Effector memory CD4-positive, alpha-beta T cell (primary cell): ENCODE measurements at places on chromosomes 6 and 20.

GRCh38 chr6:73579389-73579788 is 58.6 kb upstream of the EEF1A1 start:
- no peak for DNase-seq

GRCh38 chr6:165889636-165890403 is 226.8 kb upstream of the PDE10A start:
- DNase-seq, result no peak

GRCh38 chr20:33602826-33603590 is 59.1 kb upstream of the C20orf144 start:
- DNase-seq, result no peak

DNA sequence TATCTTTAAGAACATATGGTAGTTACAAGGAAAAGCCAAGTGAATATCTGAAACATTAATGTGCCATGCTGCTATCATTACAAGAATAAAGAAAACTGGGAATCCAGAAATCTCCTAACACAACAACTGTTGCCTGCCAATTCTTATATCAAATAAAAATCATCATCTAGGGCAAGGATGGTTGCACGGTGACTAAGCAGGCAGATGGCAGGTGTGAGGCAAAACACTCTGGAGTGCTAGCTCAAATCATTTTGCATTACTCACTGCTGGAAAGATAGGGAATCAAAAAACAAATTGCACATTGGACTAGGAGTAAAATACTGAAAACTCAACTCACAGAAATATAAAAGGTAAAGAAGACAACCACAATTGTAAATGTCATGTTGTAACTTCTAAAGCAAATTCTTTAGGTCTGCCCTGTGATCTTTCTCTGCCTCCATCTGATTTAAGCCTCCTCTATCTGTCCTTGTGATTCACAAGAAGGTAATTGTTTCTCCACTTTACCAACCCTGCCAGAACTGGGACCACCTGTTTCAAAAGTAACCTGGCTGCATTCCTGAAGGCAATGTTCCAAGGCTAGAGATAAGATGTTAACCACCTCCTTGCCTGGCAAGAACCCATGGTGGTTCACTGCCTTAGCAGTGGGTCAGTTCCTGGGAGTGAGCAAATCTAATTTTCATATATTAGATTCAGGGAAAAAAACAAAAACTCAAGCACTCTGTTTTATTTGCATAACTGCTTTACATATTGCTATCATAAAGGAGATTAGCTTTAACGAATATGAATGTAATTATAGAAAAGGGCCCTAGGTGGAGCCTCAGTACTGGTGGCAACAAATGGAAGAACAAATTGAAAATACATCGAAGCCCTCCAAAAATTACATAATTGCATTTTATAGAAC is 33.1 kb upstream of the LCA5 start:
- no peak for DNase-seq

- no peak for DNase-seq
These were observed 5.9 kb downstream of the HLA-A start for GRCh38 chr6:29948277-29948676.

DNA sequence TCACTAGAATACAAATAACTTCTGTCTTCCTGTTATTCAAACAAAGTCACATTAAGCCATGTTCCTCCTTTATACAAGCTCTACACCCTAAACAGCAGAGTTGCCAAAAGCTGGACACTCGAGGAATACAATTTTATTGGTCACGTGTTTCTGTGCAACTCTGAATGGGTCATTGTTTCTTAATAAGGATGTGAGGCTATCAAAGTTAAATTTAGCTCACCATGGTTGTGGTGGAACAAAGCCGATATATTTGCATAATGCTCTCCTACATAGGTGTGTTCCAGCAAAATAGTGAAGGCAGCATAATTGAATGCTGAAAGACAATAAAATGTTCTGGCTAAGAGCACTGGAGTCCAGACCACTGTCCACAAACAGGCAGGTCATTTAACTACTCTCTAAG is 36.9 kb upstream of the CD2AP start:
- DNase-seq, result no peak

GRCh38 chr6:151275121-151275520 is 35.4 kb downstream of the AKAP12 start:
- DNase-seq, result no peak

DNA sequence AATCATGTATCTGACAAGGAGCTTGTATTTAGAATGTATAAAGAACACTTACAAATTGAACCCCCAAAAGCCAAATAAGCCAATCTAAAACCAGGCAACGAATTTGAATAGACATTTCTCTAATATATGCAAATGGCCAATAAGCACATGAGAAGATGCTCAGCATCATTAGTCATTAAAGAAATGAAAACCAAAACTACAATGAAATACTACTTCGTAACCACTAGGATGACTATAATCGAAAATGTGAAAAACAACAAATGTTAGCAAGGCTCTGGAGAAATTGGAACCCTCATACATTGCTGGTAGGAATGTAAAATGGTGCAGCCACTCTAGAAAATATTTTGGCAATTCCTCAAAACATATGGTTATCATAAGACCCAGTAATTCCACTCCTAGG is 105.8 kb upstream of the TOP1 start:
- no peak for DNase-seq

- DNase-seq, result no peak
These were observed 64.7 kb downstream of the BTBD3 start for GRCh38 chr20:11982289-11982954.

DNA sequence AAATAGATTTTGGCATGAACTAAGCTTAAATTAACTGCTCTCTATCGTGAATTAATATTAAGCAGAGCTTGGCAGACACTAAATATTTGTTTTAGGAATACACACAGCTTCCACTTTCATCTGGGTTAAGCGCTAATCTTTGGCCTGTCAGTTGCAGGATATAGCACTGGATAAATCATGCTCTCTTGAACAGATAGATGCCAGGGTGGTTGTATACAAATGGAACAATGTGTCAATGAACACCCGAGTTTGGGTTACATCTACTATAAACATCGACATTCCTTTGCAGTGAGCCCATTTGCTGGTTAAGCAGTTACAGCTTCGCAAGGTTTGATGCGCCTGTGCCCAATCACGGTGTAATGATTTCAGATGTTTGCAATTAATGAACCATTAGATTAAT is 338.2 kb upstream of the ZFP64 start:
- DNase-seq, result no peak

DNA sequence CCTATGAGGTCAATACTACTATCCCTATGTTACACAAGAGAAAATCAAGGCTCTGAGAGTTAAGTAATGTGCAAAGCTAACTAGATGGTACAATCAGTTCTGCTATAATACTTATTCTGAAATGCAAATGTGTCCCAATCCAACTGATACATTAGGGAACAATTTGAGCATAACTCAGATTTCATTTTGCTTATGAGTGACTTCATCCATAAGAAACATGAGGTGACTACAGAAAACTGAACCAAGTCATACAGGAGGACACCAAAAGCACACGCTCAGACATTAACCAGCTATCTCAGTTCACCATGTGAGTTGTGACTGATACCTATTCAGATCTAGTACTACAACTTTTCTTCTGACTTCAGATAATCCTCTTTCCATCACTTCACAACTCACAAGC is 179.9 kb upstream of the RUNX2 start:
- DNase-seq, result no peak

DNA sequence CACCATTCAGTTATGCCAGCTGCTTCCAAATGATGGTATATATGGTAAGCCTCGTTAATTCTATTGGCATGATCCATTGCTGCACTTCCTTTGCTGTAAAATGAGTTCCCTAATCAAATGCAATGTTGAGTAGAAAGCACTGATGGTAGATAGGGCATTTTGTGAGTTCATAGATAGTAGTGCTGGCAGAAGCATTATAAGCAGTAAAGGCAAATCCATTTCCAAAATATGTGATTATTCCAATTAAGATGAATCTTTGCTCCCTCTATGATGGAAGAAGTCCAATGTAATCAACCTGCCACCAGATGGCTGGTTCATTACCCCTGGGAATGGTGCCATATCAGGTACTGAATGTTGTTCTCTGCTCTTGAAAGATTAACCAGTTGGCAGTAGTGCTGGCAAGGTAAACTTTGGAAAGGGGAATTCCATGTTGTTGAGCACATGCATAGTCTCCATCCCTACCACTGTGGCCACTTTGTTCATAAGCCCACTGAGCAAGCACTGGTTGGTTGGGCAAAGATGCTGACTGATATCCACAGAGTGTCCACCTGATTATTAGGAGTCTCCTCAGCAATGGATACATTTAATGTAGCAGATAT is 5.6 kb upstream of the TBPL1 start:
- DNase-seq, result no peak

DNA sequence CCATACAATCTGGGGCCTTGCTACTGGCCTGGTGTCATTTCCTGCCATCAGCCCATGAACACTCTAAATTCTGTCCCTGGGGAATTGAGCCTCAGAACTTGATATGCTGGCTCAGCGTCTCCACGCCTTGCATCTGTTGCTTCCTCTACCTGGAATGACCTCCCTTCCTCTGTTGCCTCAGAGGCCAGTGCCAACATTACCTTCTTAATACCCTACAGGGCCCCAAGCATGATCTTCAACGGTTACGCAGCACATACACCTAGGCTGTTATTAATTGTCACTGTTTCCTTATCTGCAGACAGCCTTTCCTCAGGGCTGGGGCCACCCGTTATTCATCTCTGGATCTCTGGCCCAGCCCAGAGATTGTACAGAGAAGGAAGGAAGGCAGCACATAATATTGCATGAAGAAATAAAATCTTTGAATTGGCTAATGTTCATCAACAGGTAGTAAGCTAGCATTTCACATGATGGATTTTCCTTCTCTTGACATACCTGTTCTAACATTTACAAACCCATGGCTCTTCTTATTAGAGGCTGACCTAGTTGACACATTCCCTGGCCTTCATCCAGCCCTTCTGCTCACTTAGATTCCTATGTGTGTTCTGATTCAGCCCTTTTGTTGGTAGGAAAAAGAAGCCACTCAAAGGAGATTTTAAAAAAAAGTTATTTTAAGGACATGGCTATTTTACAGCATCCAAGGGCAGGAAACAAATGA is 8.4 kb upstream of the RNF182 start:
- no peak for DNase-seq

- no peak for DNase-seq
These were observed 24.9 kb upstream of the MCM9 start for GRCh38 chr6:118959903-118960302.

DNA sequence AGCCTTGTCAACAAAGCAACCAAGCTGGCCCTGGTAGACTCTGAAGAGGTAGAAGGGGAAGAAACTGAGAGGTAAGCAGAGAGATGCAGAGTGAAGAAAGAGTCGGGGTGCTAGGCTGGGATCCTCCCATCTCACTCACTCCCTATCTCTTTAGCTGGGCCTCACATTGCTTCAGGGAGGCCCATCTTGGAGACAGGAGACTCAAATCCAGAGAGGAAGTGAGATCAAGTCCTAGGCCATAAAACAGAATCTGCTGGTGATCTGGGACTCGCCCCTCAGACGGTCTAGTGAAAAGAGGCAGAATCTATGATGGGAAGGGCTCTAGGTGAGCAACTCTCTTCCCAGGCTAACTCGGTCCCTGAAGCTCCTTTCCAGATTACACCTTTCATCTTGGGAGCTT is 659 bp upstream of the GUCA1B start:
- DNase-seq, result no peak

GRCh38 chr6:150634176-150634963 is 34.7 kb downstream of the PLEKHG1 start:
- no peak for DNase-seq

DNA sequence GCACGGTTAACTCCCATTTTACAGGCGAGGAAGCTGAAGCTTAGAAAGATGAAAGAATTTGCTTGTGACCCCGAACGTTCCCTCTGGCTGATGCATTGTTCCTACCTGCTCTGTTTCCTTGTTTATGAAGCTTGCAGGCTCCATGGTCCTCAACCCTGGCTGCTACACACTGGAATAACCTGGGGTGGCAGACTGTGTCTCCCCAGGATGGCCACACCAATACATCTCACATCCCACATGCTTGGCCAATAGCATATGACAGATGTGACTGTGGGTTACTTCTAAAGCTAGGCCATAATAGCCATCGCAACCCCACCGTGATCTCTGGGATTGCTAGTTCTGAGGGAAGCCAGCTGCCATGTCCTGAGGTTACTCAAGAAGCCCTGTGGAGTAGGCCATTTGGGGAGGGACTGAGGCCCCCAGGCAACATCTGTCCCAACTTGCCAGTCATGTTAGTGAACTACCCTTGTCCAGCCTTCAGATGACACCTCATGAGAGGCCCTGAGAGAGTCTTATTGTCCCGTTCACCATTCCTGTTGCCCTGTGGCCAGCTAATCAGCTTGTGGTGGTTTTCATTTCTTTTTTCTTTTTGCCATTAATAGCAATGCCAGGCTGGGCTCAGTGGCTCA is 6.7 kb upstream of the FAM110A start:
- DNase-seq, result no peak

DNA sequence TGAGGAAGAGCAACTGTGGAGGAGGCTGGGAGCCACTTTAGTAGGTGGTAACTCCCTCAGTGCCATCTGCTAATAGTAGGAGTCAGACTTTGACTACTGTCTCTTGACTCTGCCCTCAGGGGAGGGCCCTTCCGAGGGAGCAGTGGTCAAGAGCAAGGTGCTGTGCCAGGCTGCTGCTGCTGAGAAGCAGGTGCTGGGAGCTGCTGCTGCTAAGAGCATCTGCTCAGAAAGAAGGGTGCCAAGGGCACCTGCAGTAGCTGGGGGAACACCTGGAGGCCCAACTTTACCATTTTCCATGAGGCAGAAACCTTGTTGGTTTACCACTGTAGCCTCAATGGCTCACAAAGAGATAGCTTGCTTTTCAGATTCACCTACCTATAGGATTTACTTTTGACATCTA is 18.5 kb downstream of the GGTLC1 start:
- DNase-seq, result no peak

- no peak for DNase-seq
These were observed 1.3 kb downstream of the GZF1 start for GRCh38 chr20:23363257-23363649.

DNA sequence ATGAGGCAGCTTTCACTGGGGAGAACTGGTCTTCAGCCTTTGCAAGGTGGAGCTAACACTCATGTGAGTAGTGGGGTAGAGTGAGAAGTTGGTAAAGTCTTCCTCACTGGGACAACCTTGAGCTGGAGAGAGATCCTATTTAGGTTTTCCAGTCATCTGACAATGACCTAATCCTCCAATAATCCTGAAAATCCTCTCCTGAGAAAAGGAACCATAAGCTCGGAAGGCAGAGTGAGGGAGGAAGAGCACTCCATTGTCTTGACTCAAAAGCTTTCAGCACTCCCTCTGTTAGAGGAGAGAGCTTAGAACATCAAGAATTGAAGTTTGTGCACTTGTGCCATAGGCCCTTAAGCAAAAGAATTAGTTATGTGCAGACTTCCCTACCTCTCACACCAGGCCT is 77.8 kb downstream of the TRAM2 start:
- DNase-seq, result no peak

GRCh38 chr6:48667797-48668196 is 556.8 kb upstream of the PTCHD4 start:
- no peak for DNase-seq

- no peak for DNase-seq
These were observed 46.0 kb upstream of the DOK5 start for GRCh38 chr20:54429364-54429763.

- no peak for DNase-seq
These were observed 225.7 kb upstream of the TENT5A start for GRCh38 chr6:81978230-81978629.

GRCh38 chr20:5495939-5496338 is 179.2 kb upstream of the PROKR2 start:
- no peak for DNase-seq
